Activated CD8-positive, alpha-beta T cell treated with anti-CD3 and anti-CD28 coated beads, Interleukin-2, amount 10 ng/mL, durations not matched to agents 7 days and 5 days (primary cell): ENCODE measurements at places on chromosomes 2 and 18.

DNA sequence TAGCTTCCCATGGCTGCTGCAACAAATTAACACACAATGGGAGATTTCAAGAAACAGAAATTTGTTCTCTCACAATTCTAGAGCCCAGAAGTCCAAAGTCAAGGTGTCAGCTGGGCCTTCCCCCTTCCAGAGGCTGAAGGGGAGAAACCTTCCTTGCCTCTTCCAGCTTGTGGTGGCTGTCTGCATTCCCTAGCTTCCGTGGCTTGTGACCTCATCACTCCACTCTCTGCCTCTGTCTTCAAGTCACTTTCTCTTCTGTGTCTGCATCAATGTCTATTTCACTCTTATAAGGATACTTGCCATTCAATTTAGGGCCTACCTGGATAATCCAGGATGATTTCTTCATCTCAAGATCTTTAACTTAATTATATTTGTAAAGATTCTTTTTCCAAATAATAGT lies 16.8 kb upstream of the SRBD1 start:
- H3K4me1 ChIP-seq: no peaks in the 10 kb centered on the region
- no peak overlapping the region for H3K4me3 ChIP-seq
- DNase-seq: no peak

DNA sequence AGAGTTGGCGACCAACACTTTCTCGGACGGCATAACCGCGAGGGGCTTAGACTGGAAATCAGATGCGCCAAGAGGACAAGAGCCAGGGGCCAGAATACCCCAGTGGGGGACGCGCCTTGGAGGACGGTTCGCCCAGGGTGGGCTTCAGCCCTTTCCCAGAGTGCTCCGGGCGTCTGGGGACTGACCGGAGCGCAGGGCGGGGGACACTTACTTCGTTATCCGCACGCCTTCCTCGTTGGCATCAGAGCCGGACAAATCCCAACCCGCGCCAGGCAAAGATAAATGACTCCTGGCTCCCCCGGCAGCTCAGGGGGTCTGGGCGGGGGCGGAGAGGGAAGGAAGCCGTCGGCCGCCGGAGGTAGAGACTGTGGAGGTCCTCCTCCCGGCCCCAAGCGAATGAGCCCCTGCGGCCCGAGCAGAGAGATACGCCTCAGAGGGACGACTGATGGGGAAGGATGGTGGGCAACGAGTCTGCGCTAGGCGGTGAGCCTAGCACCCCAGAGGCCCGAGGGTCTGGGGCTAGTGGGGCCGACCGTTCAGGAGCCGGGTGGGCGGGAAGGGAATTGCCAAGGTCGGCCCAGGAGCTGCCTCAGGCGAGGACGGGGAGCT lies 4.7 kb upstream of the SATB2 start:
- no peak for DNase-seq
- H3K27me3 ChIP-seq: peaks cover 67% of the 10 kb centered on the region
- peaks cover 19% of the 10 kb centered on the region for H3K4me1 ChIP-seq
- no peak overlapping the region for H3K4me3 ChIP-seq
- H3K36me3 ChIP-seq: peaks cover 9% of the 10 kb centered on the region
- H3K27ac ChIP-seq: no peak overlapping the region

DNA sequence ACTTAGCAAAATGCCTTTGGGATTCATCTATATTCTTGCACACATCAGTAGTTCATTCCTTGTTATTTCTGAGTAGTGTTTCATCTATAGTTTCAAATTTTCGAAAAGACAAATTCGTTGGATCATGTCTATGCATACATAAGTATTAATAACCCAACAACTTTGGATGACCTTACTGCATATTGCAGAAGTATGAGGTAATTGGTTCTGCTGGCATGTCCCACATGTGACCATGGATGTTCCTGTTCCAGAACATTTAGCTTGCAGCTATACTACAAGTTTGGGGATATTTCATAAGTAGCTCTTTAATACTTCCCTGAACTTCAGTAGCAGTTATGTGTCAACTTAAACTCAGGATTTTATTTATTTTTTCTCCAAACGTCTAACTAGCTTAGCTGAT lies 44.9 kb downstream of the APLF start:
- H3K27me3 ChIP-seq: no peaks in the 10 kb centered on the region
- H3K4me3 ChIP-seq: no peak overlapping the region
- no peaks in the 10 kb centered on the region for H3K4me1 ChIP-seq
- peaks cover 4% of the 10 kb centered on the region for H3K36me3 ChIP-seq

DNA sequence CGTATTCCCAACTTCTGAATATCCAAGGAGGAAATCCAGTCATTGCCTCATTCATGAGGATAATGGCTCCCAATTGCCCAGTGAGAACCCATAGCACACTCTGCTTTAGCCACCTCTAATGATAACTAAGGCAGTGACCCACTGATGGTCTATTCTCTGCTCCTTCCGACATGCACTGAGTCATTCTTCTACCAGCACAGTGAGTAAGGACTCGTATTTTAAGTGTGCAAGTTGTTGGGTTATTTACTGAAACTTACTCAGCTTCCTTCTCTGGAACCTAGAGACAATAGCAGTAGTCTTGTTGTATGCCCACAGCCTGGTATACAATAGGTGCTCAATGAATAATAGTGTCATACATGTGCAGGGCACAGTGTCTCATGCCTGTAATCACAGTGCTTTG lies 81.1 kb upstream of the ZNF397 start:
- DNase-seq: no peak
- H3K27me3 ChIP-seq: no peaks in the 10 kb centered on the region
- no peak overlapping the region for H3K4me3 ChIP-seq
- H3K36me3 ChIP-seq: no peaks in the 10 kb centered on the region

- H3K36me3 ChIP-seq: peaks cover 46% of the 10 kb centered on the region
- H3K4me3 ChIP-seq: peak overlapping the region; percentile 54
- H3K27me3 ChIP-seq: no peaks in the 10 kb centered on the region
- H3K4me1 ChIP-seq: peaks cover 93% of the 10 kb centered on the region
- H3K27ac ChIP-seq: peak overlapping the region; percentile 92
- DNase-seq: peak; percentile 91
Measured at GRCh38 chr2:12501469-12502158, 215.1 kb upstream of the TRIB2 start.

GRCh38 chr2:186882511-186883071 lies 33.6 kb upstream of the ZSWIM2 start:
- no peak overlapping the region for H3K27ac ChIP-seq
- H3K27me3 ChIP-seq: no peaks in the 10 kb centered on the region
- H3K4me1 ChIP-seq: no peaks in the 10 kb centered on the region
- H3K4me3 ChIP-seq: no peak overlapping the region
- DNase-seq: no peak

DNA sequence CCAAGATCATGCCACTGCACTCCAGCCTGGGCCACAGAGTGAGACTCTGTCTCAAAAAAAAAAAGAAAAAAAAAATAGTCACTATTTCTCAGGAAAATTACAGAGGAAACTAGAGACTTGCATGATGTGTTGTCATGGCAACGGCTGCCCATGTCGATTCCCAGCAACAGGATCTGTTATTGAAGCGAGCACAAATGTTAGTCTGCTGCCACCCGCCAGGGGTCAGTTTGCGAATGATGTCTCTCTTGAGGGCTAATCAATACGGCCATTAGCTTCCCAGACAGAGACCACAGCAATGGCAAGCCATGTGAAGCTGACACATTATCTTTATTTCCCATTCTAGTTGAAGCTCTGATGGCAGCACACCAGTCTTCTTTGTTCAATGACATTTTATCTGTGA lies 32.4 kb upstream of the ACYP2 start:
- no peaks in the 10 kb centered on the region for H3K27me3 ChIP-seq
- H3K36me3 ChIP-seq: no peaks in the 10 kb centered on the region
- peaks cover 9% of the 10 kb centered on the region for H3K4me1 ChIP-seq
- no peak overlapping the region for H3K27ac ChIP-seq
- no peak for DNase-seq

DNA sequence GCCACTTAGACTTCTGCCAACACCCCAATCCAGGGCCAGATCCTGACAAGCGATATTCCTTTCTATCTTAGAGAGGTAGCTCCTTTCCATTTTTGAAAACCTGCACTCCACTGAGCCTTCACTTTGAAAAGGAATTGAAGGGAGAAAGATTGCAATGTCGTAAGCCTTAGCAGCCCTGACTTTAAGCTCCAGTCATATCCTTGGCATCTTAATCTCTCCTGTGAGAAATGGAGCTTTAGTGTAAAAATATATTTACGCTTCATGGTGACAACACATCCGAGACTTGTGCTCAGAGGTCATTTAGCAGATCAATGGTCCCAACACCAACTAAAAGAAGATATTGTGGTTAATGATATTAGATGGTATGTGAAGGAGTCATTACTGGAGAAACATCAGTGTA lies 235.8 kb upstream of the MEX3C start:
- peaks cover 24% of the 10 kb centered on the region for H3K27me3 ChIP-seq
- no peaks in the 10 kb centered on the region for H3K36me3 ChIP-seq
- no peak overlapping the region for H3K4me3 ChIP-seq
- no peak for DNase-seq
- no peak overlapping the region for H3K27ac ChIP-seq

DNA sequence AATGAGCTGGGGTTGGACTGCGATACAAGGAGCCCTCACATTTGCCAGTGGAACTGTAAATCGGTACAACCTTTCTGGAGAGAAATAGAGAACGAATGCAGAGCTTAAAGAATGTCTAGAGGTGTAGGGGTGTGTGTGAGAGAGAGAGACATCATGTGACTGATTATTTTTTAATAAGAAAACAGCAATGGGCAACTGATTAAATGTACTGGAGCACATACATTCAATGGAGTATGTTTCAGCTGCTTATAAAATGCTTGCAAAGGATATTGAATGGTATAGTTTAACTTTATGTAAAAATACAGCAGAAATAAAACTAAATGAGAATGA lies 391 bp upstream of the TMEM17 start:
- H3K36me3 ChIP-seq: no peaks in the 10 kb centered on the region
- H3K4me3 ChIP-seq: peak overlapping the region; percentile 76
- peaks cover 8% of the 10 kb centered on the region for H3K4me1 ChIP-seq
- peaks cover 25% of the 10 kb centered on the region for H3K27me3 ChIP-seq
- no peak overlapping the region for H3K27ac ChIP-seq

DNA sequence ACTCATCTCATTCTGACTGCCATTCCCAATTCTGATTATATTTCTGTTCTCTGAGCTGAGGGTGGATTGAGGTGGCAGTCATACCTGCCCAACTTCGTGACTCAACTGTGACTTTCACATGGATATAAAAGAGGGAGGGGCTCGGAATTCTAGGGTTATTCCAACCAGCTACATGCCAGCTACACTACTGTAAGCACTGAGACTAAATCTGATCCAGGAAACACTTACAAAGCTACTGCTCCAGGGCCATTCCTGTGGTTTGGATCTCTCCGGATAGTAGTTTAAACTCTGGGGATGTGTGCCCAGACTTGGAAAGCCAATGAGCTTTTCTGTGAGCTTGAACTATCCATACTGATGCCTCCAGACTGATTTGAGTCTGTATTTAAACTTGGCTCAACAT lies 7.9 kb downstream of the MAP2 start:
- no peaks in the 10 kb centered on the region for H3K4me1 ChIP-seq
- no peak overlapping the region for H3K27ac ChIP-seq
- no peak overlapping the region for H3K4me3 ChIP-seq
- no peak for DNase-seq

DNA sequence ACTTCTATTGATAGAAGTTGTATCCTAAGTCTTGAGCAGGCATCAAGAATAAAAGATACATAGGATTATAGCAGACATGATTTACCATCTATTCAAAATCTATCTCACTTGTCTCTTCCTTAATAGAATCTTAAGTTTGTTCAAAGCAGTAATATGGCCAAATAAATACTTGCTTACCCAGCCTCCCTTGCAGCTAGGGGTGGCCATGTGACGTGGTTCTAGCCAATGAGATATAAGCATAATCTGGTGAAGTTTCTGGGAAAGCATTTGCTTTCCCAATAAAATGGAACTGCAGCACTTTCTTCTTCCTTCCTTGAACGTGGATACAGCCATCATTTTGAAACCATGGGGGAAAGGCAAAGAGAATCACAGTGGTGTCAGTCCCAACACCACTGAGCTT lies 33.7 kb upstream of the SLC1A4 start:
- peaks cover 6% of the 10 kb centered on the region for H3K36me3 ChIP-seq
- DNase-seq: no peak
- H3K4me1 ChIP-seq: peaks cover 3% of the 10 kb centered on the region
- no peak overlapping the region for H3K4me3 ChIP-seq

DNA sequence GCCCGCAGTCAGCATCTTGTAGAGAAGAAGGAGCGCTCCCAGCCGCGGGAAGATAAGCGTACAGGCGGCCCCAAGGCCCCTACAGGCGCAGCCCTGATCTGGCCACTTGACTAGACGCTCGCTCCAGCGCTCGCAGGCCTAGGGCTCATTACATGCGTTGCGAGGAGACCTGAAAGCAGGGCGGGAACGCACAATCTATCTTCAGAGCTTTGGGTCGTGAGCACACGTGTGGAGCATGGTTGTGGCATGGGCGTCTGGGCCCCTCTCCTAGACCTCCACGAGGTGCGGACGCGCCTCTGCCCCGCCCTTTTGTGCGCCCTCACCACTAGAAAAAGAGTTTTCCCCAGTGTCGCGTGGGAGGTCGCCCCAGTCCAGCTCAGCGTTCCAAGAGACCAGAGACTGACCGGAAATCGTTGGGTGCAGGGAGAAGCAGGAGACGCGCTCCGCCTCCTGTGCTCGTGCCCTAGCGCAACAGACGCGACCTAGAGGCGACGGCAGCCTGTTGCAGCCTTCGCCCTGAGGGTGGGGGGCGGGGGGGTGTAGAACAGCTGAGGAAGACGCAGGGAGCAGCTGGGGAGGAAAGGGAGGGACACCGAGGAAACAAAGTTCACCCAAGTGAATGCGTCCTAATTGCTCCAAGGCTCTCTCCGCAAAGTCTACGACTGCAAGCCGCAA lies 12.6 kb downstream of the NR4A2 start:
- no peak overlapping the region for H3K27ac ChIP-seq
- peaks cover 37% of the 10 kb centered on the region for H3K4me1 ChIP-seq
- no peak for DNase-seq
- H3K36me3 ChIP-seq: peaks cover 4% of the 10 kb centered on the region
- peaks cover 75% of the 10 kb centered on the region for H3K27me3 ChIP-seq

DNA sequence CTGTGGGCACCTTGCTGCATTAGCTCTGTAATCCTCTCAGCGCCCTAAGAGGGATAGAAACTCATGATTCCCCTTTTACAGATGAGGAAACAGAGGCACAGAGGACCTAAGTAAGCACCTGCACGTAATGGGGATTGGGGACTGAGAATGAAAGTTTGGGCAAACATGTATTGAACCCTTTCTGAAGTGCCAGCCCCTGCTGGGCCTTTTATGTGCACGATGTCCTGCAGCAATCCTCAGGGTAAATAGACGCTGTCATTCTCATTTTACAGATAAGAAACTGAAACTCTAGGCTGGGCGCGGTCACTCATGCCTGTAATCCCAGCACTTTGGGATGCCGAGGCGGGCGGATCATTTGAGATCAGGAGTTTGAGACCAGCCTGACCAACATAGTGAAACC lies 117.4 kb downstream of the STPG4 start:
- peaks cover 23% of the 10 kb centered on the region for H3K4me1 ChIP-seq
- no peak overlapping the region for H3K4me3 ChIP-seq
- no peaks in the 10 kb centered on the region for H3K27me3 ChIP-seq

DNA sequence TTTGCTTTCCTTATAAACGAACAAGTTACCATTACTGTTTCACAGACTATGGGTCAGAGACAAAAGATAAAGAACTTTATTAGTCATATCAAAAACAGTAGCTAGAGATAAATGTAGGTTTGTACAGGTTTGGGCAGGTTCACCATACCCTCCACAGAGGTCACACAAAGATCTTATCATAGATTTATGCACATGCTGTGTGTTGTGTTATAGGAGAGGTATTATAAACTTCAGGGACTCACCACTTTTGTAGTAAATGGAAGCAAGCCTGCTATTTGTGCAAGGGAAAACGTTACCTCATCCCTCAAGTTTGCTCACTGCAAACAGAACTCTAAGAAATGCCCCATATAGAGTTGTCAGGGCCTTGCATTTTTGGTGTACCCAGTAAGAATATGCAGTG lies 584.5 kb upstream of the LRRTM1 start:
- DNase-seq: no peak
- no peak overlapping the region for H3K27ac ChIP-seq
- H3K36me3 ChIP-seq: no peaks in the 10 kb centered on the region
- no peaks in the 10 kb centered on the region for H3K4me1 ChIP-seq

- peaks cover 21% of the 10 kb centered on the region for H3K36me3 ChIP-seq
- no peaks in the 10 kb centered on the region for H3K27me3 ChIP-seq
- H3K27ac ChIP-seq: no peak overlapping the region
Measured at GRCh38 chr2:195741191-195741590, 84.2 kb downstream of the SLC39A10 start.
